Body of pancreas (tissue), 4 donors: ENCODE measurements at places on chromosomes 13 and 19. TPM values are rescaled to one million over a fixed set of nuclear protein-coding genes. Genes with fewer than 3 reads are reported as not detected.
A peak's percentile ranks its signal among the peaks of the same experiment; 100 is the strongest.

GRCh38 chr13:45953082-45953481, 99.5 kb downstream of the ZC3H13 start:
- no peak for DNase-seq

DAND5 gene
- not detected for total RNA-seq

GRCh38 chr13:20191311-20192157, 1.2 kb downstream of the GJB2 start:
- DNase-seq = peak; percentile 48

- peak; percentile 84 for DNase-seq
These were observed 9.4 kb upstream of the CEACAM16 start for GRCh38 chr19:44689290-44690130.

GRCh38 chr13:37475966-37476365, 122.6 kb downstream of the POSTN start:
- DNase-seq = no peak

- DNase-seq = no peak
These were observed 7.4 kb downstream of the MICOS13 start for GRCh38 chr19:5672708-5673459.

ZIM2 gene
- total RNA-seq = 1.6 TPM

TNFSF11 gene
- total RNA-seq = 3.9 TPM

DNA sequence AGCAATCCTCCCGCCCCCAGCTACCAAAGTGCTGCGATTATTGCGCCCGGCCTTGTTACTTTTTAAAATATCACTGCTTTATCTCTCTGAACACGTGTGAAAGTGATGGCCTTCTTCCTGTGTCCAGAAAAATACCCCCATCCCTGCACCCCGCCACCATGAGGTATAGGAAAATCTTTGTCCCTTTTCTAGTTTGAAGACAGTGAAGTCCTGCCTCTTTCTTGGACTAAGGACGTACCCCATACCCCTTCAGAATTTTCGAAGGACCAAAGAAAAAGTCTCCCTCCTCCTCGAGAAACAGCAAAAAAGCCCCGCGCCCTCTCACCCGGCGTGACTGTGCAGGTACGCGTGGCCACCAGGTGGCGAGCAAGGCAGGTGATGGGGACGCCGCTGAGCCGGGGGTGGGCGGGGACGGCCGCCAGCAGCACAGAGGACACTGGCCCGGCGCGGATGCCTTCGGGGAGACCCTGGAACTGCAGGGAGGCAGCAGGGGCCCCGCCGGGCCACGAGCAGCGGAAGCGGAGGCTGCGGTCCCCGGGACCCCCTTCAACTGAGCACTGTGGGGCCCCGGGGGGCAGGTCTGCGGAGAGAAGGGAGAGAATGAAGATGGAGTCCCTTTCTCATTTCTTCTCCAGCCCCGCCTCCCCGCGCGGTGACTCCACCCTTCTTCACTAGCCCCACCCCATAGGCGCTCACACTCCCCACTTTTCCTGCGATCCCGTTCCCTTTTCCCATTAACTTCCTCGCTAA, 3.2 kb downstream of the VSIG10L start:
- peak; percentile 88 for DNase-seq

APOC4 gene
- total RNA-seq = not detected

DNA sequence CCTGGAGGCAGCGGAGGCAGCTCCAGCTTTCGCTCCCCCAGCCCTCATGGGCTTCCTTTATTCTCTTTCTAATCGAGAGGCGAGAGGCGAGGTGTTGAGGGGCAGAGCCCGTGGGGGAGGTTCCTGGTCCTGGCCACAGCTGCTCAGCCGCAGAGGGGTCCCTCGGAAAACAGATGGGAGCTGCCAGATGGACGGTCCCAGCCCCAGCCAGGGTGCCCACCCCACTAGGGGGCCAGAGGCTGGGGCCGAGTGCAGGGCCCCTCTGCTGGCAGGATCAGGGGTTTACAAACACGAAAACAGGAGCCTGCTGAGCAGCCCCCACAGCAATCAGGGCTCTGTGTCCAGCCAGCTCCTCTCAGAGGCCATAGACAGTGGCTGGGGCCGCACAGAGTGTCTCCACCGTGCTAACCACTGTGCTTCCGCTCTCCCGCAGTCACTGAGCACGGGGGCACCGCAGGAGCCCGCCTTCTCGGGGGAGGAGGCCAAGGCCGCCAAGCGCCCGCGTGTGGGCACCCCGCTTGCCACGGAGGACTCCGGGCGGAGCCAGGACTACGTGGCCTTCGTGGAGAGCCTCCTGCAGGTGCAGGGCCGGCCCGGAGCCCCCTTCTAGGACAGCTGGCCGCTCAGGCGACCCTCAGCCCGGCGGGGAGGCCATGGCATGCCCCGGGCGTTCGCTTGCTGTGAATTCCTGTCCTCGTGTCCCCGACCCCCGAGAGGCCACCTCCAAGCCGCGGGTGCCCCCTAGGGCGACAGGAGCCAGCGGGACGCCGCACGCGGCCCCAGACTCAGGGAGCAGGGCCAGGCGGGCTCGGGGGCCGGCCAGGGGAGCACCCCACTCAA, 182.2 kb downstream of the KDM4B start:
- peak; percentile 4 for DNase-seq

- DNase-seq = no peak
These were observed 191.0 kb downstream of the KATNAL1 start for GRCh38 chr13:30116379-30116778.

PRDX2 gene
- 146 TPM for total RNA-seq

- peak; percentile 85 for DNase-seq
These were observed 638 bp downstream of the ADGRE5 start for GRCh38 chr19:14381689-14382474.

DNA sequence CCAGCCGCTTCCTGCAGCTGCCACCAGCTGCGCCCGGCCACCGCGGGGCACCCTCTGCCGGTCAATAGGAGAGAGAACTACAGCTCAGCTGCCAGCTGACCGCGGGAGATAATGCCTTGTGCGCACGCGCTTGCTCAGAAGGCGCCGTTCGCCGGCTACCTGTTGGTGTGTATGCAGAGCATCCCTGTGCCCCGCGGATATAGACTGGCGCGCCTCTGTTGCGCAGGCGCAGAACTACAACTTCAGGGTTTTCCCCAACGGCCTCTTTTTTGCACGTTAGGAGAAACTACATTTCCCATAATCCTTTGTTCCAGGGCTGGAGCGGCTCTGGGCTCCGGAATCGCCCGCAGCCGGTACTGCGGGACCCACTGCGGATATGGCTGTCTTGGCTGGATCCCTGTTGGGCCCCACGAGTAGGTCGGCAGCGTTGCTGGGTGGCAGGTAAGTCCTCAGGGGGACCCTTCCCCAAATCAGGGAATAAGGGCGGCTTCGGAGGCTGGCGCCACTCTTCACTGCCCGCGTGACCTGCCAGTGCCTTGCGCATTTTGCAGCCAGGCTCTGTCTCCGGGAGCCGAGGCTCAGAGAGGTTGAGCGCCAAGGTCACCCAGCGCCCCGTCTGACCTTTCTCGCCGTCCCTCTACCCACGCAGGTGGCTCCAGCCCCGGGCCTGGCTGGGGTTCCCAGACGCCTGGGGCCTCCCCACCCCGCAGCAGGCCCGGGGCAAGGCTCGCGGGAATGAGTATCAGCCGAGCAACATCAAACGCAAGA, at the start of gene MRPL34:
MRPL34 (plus strand) TSS at position 356 of the 768 bp plus-strand sequence; CDS start at position 377, 21 bp downstream.
- peak; percentile 99 for DNase-seq

FCER2 gene
- total RNA-seq = not detected

GRCh38 chr13:51321836-51322235, 17.7 kb upstream of the SERPINE3 start:
- DNase-seq = no peak

GRCh38 chr13:66950666-66951065, 279.5 kb downstream of the PCDH9 start:
- DNase-seq = no peak

DNA sequence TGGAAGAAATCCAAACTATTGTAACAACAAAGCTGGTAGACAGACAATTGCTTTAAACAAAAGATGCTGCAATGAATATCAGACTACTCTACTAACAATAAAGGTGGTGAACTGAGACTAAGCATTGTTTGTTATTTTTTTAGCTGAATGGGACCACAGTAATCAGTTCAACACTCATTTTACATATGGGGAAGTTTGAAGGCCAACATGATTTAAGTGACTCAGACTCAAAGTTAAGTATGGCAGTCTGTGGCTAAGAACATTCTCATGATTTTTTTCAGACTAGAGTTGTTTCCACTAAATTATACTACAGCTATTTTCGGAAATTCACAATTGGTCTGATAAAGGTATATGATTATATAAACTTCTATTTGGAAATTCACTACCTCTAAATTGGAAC, 10.4 kb downstream of the EXOSC8 start:
- DNase-seq = no peak

DNA sequence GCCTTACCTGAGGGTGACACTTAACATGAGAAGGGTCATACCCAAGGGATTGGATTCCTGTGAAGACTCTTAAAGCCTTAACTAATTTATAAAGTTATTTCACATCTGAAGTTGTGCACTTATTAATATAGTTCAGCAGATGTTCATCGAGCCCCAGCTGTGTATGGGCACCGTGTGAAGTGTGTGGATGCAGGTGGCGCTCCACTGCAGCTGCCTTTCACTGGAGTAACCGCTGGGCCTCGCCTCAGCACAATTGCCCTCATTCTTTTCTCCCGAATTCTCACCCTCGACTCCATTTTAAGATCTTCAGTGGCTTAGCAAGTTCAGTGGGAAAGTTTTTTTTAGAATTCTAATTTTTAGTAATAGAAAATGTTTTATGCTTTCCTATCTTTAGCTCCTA, 66.2 kb downstream of the DPY19L3 start:
- DNase-seq = no peak

- DNase-seq = no peak
These were observed 18.5 kb upstream of the ZNF331 start for GRCh38 chr19:53519446-53519845.

- peak; percentile 22 for DNase-seq
These were observed 19.8 kb upstream of the CEACAM4 start for GRCh38 chr19:41646589-41647204.

- peak; percentile 69 for DNase-seq
These were observed 9.3 kb downstream of the PLEKHA4 start for GRCh38 chr19:48858984-48859710.

HCST gene
- total RNA-seq = 5.2 TPM

SHISA2 gene
- total RNA-seq = not detected

- DNase-seq = no peak
These were observed 3.3 kb upstream of the ICAM4 start for GRCh38 chr19:10283301-10284064.

DNA sequence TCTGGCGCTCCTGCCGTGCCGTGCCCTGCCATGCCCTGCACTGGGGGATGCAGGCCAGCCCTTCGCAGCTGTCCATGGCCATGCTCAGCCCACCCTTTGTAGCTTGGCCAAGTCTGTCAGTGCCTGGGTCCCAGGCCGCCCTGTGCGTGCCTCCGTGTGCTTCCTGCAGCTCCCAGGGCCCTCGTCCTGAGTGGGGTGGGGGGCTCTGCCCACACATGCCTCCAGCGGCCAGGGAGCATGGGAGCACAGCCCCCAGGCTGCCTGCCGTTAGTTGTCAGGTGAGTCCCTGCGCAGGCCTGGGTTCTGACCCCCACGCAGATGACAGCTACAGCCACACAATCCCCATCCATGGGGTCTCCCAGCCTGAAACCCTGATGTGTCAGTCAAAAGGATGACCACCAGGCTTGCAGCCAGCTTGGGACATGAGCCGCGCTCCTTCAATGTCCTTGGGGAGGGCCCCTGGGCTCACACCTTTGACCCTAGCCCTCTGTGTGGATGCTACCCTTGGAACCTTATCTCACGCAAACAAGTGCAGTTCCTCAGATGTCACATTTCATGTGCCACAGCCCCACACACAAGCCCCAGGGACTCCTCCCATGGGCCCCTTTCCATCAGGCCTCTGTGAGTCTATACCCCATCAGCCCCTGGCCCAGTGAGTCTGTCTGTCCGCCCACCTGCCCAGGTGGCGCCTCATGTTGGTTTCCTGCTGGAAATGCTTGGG, 24.5 kb downstream of the TMED1 start:
- no peak for DNase-seq

DNA sequence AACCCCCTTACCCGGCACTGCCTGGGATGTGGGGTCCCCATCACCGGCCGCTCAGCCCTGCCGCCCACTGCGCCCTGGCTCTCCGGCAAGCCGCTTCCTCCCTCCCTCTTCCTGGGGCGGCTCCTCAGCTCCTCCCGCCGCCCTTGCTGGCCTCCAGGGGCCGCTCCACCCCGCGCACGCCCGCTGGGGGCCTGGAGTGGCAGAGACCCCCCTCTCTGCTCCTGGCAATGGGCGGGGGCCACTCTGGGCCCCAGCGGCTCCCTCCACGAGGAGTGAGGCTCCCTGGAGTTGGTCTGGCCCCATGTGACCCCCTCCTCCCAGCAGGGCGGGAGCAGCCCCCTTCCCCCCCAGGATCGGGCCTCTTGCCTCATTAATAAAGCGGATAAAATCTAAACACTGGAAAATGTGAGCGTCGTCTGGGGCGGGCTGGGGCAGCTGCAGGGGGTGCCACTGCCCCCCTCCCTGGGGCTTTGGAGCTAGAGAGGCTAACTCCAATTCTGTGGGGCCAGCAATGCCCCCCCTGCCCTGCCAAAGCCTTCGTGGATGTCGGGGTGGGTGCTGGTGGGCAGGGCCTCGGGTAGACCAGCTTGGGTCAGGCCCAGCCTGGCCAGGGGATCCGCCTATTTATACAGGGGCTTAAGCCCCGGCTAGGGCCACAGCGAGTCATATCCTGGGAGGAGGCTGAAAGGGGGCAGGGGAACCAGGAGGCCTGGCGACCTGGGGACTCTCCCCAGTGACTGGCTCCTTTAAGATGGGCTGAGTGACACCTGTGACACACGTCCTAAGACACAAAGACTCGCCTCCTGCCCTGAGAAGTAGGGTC, at the start of gene PTGER1:
PTGER1 (minus strand) TSS at position 104 of the 823 bp plus-strand sequence. CDS start 1,034 bp downstream, outside the sequence.
- DNase-seq = no peak

C13orf42 gene
- total RNA-seq = not detected

DNA sequence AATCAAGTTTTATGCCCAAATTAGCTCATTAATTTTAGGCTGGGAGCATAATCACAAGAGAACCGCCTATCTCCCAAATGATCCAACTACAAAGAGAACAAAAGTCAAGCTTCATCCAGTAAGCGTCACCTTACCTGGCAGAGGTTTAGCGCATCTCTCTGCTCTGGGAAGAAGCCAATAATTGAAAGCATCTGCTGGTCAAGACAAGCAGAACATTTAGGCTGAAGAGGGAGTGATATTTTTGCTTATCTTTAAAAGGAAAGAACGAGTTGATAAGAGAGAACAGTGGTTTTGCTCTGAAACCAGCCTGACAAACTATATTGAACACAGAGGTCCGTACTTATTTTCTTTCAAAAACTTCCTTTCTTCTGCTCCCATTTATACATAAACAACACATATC, 242.1 kb downstream of the ENOX1 start:
- DNase-seq = no peak

PEX11G gene
- total RNA-seq = 7.6 TPM
